ENCODE measurements at places on chromosomes 16 and 17. TPM values are rescaled to one million over a fixed set of nuclear protein-coding genes. Genes with fewer than 3 reads are reported as not detected.

- DNase-seq = no peak
These were observed 388.0 kb downstream of the SEC14L1 start for GRCh38 chr17:77528516-77529327.

DNA sequence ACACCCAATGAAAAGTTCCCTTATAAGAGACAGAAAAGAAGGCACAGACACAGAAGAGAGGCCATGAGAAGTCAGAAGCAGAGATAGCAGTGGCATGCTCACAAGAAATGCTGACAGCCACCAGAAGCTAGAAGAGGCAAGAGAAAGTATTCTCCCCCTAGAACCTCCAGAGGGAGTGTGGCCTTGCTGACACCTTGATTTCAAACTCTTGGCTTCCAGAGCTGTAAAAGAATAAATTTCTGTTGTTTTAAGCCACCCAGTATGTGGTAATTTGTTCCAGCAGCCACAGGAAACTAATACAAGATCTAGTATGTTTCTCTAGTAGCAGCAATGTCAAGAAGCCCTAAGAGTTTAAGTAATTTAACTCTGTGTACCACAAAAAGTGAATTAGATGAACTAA is 87.2 kb upstream of the NOG start:
- no peak for DNase-seq

- DNase-seq = no peak
These were observed 8.7 kb downstream of the FZD2 start for GRCh38 chr17:44565866-44566443.

- DNase-seq = no peak
These were observed 26.9 kb downstream of the TNS4 start for GRCh38 chr17:40474419-40475002.

DNA sequence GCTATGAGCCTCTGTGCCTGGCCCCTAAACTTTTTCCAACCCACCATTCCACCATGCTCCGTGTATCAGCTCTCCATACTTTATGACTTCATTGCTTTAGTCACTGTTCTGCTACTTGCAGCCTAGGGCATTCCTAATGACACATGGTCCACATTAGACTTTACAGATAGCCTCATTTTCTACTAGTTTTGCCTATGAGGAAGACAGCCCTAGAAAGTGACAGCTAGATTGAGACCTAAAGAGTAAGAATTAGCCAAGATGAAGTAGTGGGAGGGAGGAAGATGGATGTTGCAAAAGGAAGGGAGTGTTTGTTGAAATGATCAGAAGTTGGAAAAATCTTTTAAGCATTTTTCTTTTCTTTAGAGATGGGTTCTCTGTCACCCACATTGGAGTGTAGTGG is 11.0 kb downstream of the C16orf54 start:
- DNase-seq = no peak

- DNase-seq = no peak
These were observed 72.2 kb downstream of the RMI2 start for GRCh38 chr16:11417487-11417886.

GRCh38 chr17:48052956-48053757 is 5.0 kb downstream of the NFE2L1 start:
- peak; percentile 93 for DNase-seq

DNA sequence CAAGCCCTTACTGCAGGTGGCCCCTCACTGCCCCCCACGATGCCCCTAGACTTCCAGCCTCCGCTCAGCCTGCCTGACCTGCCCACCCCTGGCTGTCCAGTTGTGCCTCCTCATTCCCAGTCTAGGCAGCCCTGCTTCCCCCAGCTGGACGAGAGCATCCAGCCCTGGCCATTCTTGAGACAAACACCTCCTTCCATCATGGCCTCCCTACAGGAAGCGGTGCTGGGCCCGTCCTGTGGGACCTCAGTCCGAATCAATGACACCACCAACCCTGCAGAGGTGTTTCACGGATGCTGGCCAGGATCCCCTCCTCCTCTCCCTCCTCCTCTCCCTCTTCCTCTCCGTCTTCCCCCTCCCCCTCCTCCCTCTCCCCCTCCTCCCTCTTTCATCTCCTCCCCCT is 28.3 kb downstream of the CCDC40 start:
- no peak for DNase-seq

DNA sequence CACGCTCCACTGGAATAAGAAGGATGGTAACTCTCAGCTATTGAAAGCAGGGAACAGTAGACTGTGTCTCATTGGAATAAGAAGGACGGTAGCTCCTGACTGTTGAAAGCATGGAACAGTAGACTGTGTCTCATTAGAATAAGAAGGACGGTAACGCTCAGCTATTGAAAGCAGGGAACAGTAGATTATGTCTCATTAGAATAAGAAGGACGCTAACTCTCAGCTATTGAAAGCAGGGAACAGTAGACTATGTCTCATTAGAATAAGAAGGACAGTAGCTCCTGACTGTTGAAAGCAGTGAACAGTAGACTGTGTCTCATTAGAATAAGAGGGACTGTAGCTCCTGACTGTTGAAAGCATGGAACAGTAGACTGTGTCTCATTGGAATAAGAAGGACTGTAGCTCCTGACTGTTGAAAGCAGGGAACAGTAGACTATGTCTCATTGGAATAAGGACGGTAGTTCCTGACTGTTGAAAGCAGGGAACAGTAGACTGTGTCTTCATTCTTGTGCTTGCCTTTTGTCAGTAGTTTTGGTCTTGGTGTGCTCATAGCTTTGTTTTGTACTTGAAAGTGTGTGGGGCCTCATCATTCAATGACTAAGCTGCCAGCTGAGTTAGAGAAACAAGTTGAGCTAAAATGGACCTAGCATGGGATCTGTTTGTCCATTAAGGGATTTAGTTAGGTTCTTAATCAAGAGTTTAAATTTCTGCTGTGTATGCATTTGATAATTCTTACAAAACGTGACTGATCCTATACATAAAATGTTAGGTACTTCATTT is 58.5 kb downstream of the BANP start:
- peak; percentile 6 for DNase-seq

The MYO15A gene
- 0.53 TPM for total RNA-seq

GRCh38 chr16:9177861-9178260 is 86.4 kb downstream of the HAPSTR1 start:
- no peak for DNase-seq

DNA sequence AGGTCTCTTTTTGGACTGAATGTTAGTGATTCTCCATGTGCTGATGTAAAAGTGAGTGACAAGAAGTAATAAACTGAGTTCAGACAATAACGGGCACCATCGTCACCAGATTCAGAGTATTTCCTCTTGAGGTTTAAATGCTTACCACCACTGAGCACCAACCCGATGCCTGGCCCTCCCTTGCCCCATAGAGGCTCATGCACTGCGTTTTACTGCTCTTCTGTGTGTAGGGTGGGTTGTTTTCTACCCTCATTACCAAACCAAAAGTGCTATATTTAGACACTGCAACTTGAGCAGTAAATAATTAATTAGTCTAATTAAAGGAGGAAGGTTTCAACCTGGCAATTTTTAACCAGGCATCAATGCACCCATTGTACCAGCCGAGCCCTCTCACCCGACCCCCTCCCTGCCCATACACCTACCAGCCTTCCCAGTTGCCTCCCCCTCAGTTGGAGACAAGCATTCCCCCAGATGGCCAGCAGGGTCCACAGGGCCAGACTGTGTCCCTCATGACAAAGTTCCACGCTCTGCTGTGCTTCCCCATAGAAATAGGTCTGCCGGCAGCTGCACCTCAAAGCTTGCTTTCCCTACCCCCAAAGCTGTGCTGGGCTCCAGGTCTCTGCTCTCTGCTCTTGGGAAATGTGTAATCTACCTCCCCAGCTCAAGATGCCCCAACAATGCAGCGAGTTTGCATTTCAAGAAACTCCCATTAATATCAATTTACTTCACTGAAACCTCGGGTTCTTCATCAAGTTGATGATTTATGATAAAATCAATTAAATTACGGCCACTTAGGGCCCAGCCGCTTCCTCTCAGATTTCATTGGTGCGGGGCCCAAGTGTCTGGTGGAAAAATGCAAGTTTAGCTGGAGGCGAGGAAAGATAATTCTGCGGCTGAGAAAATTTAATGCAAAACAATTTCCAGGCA is 16.0 kb downstream of the HOXB4 start:
- no peak for DNase-seq

GRCh38 chr16:1972490-1972877 is 631 bp downstream of the TBL3 start:
- DNase-seq = no peak

The HOXB1 gene
- 0.19 TPM for total RNA-seq

GRCh38 chr17:62823111-62823893 is 15.2 kb upstream of the MARCHF10 start:
- no peak for DNase-seq

The CMIP gene
- 115 TPM for total RNA-seq

- DNase-seq = no peak
These were observed 10.8 kb downstream of the POLR2C start for GRCh38 chr16:57473176-57473840.

The FASN gene
- total RNA-seq = 141 TPM

DNA sequence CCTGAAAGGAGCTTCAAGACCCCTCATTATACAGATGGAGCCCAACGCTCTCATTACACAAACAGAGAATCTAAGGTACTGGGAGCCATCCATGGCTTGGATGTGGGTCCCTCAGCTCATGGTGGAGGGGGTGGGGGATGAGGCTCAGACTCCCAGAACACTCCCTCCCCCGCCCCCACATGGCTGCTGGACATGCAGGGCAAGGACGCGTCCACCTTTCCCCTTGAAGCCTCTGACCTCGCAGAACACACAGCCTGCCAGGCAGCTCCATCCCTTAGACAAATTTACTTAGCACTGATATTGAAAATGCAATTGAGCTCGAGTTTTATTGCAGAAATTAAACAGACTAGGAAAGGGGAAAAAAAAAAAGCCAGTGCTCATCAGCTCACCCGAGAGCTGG is 203.9 kb downstream of the ZNF423 start:
- DNase-seq = no peak

The SMTNL2 gene
- not detected for total RNA-seq

GRCh38 chr16:3594316-3595109 is 16.9 kb downstream of the SLX4 start:
- no peak for DNase-seq

GRCh38 chr17:79628861-79629547 is 18.2 kb upstream of the RBFOX3 start:
- no peak for DNase-seq

DNA sequence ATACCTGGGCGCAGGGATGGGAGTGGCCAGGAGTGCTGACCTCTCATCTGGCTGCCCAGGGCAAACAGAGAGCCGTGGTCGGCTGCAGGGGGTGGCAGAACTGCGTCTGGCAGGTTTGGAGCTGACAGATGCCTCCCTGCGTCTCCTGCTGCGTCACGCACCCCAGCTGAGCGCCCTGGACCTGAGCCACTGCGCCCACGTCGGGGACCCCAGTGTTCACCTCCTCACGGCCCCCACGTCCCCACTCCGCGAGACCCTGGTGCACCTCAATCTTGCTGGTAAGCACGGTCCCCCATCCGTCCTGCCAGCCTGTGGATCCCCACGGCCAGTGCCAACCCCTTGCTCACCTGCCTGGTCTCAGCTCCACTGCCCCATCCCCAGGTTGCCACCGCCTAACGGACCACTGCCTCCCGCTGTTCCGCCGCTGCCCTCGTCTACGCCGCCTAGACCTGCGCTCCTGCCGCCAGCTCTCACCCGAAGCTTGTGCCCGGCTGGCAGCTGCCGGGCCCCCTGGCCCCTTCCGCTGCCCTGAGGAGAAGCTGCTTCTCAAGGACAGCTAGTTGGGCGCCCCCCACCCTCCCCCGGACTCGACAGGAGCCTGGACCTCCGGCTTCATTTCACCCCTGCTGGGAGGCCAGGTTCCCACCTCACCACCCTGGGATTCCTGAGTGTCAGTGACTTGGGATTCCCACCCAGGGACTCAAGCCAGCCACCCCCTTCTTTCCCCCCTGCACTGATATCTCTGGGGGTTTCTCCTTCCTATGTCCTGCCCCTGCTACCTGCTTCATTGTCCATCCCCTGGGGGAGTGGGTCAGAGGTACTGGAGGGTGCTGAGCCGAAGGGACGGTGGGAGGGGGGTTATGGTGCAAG is 2.0 kb upstream of the ORAI3 start:
- DNase-seq = peak; percentile 88

GRCh38 chr16:67893743-67894399 is 817 bp downstream of the PSKH1 start:
- DNase-seq = no peak

DNA sequence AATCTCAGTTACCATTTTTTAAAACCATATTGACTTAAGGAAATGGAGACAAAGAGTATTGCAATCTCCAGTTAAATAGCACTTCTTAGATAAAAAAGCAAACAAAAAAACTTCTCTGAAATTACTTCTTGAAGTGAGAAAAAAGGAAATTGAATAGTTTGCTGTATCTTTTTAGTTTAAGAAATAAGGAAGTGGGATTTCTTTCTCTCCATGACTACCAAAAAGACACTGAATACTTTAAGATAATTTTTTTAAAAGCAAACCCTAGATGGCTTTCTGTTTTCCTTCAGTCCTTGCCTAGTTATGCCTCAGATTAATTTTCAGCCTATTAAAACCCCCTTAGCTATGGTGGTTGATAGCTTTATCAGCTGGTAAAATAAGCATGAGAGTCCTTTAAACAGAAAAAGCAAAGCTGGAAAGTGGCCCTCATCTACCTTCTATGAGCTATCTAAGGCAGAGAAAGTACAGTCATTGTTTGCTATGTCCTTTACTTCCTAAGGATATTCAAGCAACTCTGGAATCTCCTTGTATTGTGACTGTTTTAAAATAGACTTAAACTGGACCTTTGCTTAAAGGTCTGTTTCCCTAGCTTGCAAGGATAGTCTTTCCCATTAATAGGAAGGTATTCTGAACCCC is 28.6 kb downstream of the TPPP3 start:
- no peak for DNase-seq

- no peak for DNase-seq
These were observed 22.3 kb upstream of the HSBP1 start for GRCh38 chr16:83785455-83785854.

The HBZ gene
- total RNA-seq = not detected

GRCh38 chr17:64439956-64440355 is 9.0 kb upstream of the MILR1 start:
- no peak for DNase-seq

The GNG13 gene
- not detected for total RNA-seq

DNA sequence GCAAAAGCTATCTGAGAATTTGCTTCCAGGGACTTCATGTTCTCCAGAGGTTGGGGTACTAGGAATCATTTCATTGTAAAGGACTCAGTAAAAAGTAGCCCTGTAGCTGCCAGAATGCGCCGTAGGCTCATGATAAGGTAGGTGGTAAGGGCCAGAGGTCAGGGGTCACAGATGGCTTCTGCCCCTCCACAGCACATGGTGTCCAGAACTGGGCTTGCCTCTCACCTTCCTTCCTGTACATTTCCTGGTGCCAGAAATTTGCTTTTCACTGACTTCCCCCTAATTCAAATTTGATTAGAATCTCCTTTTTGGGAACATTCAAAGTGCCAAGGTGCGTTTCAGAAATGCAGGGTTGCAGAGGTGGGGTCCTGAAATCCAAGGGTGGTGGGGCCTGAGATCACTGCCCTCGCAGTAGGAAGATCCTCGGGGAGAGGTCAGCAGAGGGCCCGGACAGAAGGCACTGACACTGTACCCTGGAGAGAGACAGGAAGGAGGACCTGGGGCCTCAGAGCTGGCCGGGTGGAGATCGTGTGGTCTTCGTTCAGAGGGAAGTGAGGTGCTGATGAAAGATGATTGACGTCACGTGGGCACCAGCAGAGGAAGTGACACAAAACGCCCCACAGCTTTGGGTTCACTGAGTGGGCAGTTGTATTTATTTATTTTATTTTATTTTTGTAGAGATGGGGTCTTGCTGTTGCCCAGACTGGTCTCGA is 25.5 kb upstream of the METRNL start:
- peak; percentile 92 for DNase-seq

The MYO18A gene
- total RNA-seq = 87.3 TPM

The TEKT1 gene
- total RNA-seq = not detected

GRCh38 chr17:7636163-7636562 is 6.2 kb downstream of the SHBG start:
- DNase-seq = no peak
